Stimulated activated CD4-positive, alpha-beta T cell treated with anti-CD3 and anti-CD28 coated beads, TNF-alpha, amount 100 ng/mL, for 24 hours (primary cell): ENCODE measurements at places on chromosomes 11 and 22.

GRCh38 chr11:26227301-26227746 lies 104.6 kb upstream of the ANO3 start:
- no peak for DNase-seq

GRCh38 chr11:21723678-21724077 lies 469.2 kb upstream of the ANO5 start:
- DNase-seq, result no peak

GRCh38 chr11:13962562-13963168 lies at the start of gene SPON1:
SPON1 (plus strand) TSS chr11:13962723; CDS start chr11:13962905, 182 bp downstream.
- no peak for DNase-seq

DNA sequence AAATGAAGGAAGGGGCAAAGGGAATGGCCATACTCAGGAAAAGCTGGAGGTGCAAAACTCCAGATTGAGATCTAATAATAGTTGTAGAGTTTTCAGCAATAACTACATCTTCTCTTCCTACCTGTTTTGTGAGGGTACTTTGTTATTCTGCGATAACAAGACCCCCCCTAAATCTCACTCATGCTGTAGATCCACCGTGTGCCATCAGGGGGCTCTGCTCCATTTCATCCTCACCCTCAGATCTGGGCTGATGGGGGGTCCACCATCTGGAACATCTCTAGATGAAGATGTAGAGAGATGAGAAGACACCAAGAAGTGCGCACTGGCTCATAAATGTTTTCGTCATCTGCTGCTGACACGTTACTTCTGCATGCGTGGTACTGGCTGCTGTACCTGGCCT lies 135.9 kb upstream of the KIRREL3 start:
- DNase-seq, result no peak

DNA sequence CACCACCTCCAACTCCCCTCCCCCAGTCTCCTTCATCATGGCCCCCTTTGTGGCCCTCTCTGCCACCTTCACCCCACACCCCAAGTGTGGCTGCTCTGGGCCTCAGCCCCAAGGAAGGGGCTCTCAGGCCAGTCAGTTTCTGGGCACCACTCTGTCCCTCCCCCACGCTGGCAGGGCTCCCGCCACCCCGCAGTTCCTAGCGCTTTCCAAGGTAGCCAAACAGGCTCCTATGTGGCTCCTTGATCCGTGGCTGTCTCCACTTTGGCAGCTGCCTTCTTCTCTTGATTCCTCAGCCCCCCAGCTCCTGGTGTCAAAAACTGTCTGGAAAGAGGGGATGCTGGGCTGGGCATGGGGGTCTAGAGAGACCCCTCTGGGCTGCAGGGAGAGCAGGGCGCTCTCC lies 10.4 kb upstream of the CACNA1I start:
- no peak for DNase-seq

- no peak for DNase-seq
Observed at GRCh38 chr11:133582750-133583149, 50.4 kb upstream of the OPCML start.

- DNase-seq, result no peak
Observed at GRCh38 chr11:539971-540481, 2.7 kb downstream of the LRRC56 start.
